Sigmoid colon (tissue), 7 donors: ENCODE measurements at places on chromosomes 5 and 9. TPM values are rescaled to one million over a fixed set of nuclear protein-coding genes. Genes with fewer than 3 reads are reported as not detected.

- H3K27ac ChIP-seq, result no peak overlapping the region
- DNase-seq, result no peak
- H3K36me3 ChIP-seq, result peaks cover 70% of the 10 kb centered on the region
- no peaks in the 10 kb centered on the region for H3K27me3 ChIP-seq
These were observed 47.5 kb downstream of the TMEM245 start for GRCh38 chr9:109072133-109072692.

DNA sequence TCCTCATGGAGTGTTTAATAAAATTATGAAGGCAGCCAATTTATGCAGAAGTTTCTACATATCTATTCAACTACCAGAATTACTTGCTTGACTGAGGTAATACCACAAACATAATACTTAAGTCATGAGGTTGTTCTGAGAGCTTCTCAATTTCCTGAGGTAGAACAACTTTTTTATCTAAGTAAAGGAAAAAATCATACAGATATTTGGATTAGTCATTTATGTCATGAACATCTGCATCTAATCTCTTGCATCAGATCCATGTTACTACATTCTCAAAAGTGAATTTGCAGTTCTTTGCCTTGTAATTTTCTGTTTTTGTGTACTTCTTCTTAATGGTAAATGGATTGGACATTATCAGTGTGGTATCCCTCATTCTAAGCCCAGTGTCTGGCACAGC lies 60.4 kb upstream of the RGMB start:
- no peak for DNase-seq
- H3K4me1 ChIP-seq, result no peaks in the 10 kb centered on the region

- no peak overlapping the region for H3K27ac ChIP-seq
- peaks cover 22% of the 10 kb centered on the region for H3K4me1 ChIP-seq
- no peak overlapping the region for H3K4me3 ChIP-seq
- no peaks in the 10 kb centered on the region for H3K36me3 ChIP-seq
- no peak for DNase-seq
- H3K27me3 ChIP-seq, result no peaks in the 10 kb centered on the region
These were observed 14.9 kb downstream of the ZNF474 start for GRCh38 chr5:122144236-122144635.

DNA sequence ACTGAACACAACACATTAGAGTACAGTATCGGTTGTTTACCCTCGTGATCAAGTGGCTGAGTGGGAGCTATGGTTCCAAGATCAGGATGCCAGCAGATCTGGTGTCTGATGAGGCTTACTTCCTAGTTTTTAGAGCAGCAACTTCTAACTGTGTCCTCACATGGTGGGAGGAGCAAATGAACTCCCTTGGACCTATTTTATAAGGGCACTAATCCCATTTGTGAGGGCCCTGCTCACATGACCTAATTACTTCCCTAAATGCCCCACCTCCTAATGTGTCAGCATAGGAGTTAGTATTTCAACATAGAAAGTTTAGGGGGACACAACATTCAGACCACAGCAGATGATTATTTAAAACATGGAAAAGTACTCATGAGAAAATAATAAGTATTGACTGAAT lies 111.8 kb downstream of the GCNT1 start:
- no peak overlapping the region for H3K4me3 ChIP-seq
- no peaks in the 10 kb centered on the region for H3K4me1 ChIP-seq

- H3K27ac ChIP-seq, result no peak overlapping the region
These were observed 50.3 kb downstream of the NSD1 start for GRCh38 chr5:177183766-177184360.

GRCh38 chr5:107640568-107640967 lies 30.2 kb downstream of the EFNA5 start:
- H3K27ac ChIP-seq, result no peak overlapping the region
- no peaks in the 10 kb centered on the region for H3K4me1 ChIP-seq
- H3K27me3 ChIP-seq, result no peaks in the 10 kb centered on the region
- H3K36me3 ChIP-seq, result no peaks in the 10 kb centered on the region

DNA sequence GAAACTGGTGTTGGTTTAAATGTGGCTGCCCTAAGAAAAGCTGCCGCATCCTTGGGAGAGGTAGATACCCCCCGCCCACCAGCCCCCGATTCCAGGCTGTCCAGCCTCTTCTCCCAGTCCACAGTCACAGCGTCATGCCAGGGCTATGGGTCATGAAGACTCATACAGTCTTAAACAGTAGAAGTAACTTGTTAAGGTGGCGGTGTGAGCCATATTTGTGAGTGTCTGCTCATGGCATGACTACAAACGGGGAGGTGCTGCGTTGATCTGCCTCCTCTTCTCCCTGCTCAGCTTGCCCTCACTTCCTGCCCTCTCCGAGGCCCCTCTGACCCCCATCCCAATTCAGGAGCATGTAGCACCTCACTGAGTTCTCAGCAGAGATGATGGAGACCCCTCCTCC lies 20.8 kb downstream of the FGD3 start:
- no peaks in the 10 kb centered on the region for H3K4me1 ChIP-seq
- no peak overlapping the region for H3K4me3 ChIP-seq
- no peaks in the 10 kb centered on the region for H3K27me3 ChIP-seq

GRCh38 chr5:55021410-55021809 lies 2.6 kb upstream of the GZMK start:
- H3K4me1 ChIP-seq, result no peaks in the 10 kb centered on the region
- H3K27ac ChIP-seq, result no peak overlapping the region
- no peak for DNase-seq
- H3K27me3 ChIP-seq, result no peaks in the 10 kb centered on the region
- no peaks in the 10 kb centered on the region for H3K36me3 ChIP-seq

Gene PCDHGA10
- 11.5 TPM for total RNA-seq

Gene COL5A1
- 24.2 TPM for total RNA-seq

Gene PTPDC1
- 16.3 TPM for total RNA-seq

Gene ENTR1
- 42.7 TPM for total RNA-seq

Gene C5orf46
- not detected for total RNA-seq
